IMR-90 (cell line): ENCODE measurements at places on chromosomes 3 and 15. TPM values are rescaled to one million over a fixed set of nuclear protein-coding genes. Genes with fewer than 3 reads are reported as not detected.

GRCh38 chr3:192923731-192924130 lies 6.1 kb upstream of the MB21D2 start:
- no peak for DNase-seq

DNA sequence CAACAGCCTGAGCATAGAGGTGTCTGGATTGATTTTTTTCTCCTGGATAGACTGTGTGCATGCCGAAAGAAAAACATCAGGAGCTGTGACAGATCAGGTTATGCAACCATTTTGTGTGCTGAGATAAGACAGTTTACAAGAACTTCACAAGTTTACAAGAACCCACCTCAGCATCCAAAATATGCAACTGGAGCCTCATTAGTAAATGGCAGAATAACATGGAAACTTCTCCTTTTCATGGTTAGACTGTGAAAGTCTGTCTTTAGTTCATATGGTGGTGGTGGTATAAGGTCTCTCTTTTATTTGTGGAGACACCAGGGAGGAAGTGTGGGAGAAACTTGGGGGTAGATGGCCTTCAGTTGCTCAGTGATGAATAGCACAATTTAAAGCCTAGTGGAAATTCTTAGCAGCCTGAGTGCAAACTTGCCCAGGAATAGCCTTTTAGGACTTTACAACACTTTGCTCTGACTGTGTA lies 3.7 kb upstream of the ZNF609 start:
- DNase-seq: peak; percentile 70

Gene IMPG2
- total RNA-seq: 0.18 and 0.28 TPM in 2 replicates

Gene GOLGA6L25
- total RNA-seq: not detected in 2 replicates

Gene RTP1
- total RNA-seq: not detected in 2 replicates

Gene NR2E3
- under 0.01 and 0.56 TPM in 2 replicates for total RNA-seq
